Adrenal gland (tissue), 19 donors: ENCODE measurements at places on chromosomes 11 and 22. TPM values are rescaled to one million over a fixed set of nuclear protein-coding genes. Genes with fewer than 3 reads are reported as not detected.

Gene CASP5
- total RNA-seq: 0.97 TPM

Gene HTR3A
- not detected for total RNA-seq

Gene ZNF280B
- 4.9 TPM for total RNA-seq

Gene GAL3ST3
- total RNA-seq: not detected

Gene TMEM151A
- 0.17 TPM for total RNA-seq

Gene APOBEC3G
- total RNA-seq: 26.1 TPM

Gene RAB30
- 38.2 TPM for total RNA-seq

Gene GRIK4
- total RNA-seq: 2.0 TPM

Gene STX3
- 43.2 TPM for total RNA-seq

Gene ELMOD1
- 0.39 TPM for total RNA-seq

Gene OR5B21
- not detected for total RNA-seq

Gene NXPE4
- not detected for total RNA-seq

Gene KCNE3
- total RNA-seq: 7.0 TPM

Gene PATE4
- not detected for total RNA-seq

Gene SLC22A6
- not detected for total RNA-seq

Gene BRSK2
- 0.72 TPM for total RNA-seq

Gene MMP3
- 0.14 TPM for total RNA-seq

Gene CRYBB1
- total RNA-seq: 1.8 TPM

Gene DAGLA
- 3.9 TPM for total RNA-seq

Gene OTOG
- total RNA-seq: not detected

Gene DMC1
- 2.1 TPM for total RNA-seq

Gene KCNK4
- not detected for total RNA-seq

Gene RTN4R
- 1.9 TPM for total RNA-seq

Gene UCP2
- 117 TPM for total RNA-seq

Gene SLC15A3
- 28.9 TPM for total RNA-seq

Gene HBG1
- 3.6 TPM for total RNA-seq

Gene P2RY6
- 0.33 TPM for total RNA-seq

Gene LRRC56
- 0.98 TPM for total RNA-seq

Gene CECR2
- total RNA-seq: 0.34 TPM

Gene ACRV1
- not detected for total RNA-seq

Gene IGSF22
- not detected for total RNA-seq

Gene KCNQ1OT1
- 0.84 TPM for total RNA-seq

Gene OMP
- total RNA-seq: not detected

Gene LGALS12
- total RNA-seq: 0.15 TPM

Gene AMPD3
- total RNA-seq: 45.6 TPM

Gene DCDC1
- total RNA-seq: 0.88 TPM

Gene CLCF1
- total RNA-seq: 2.9 TPM

Gene TSGA10IP
- not detected for total RNA-seq

Gene SNX32
- total RNA-seq: 1.2 TPM

Gene HSPB2
- not detected for total RNA-seq

Gene LDHAL6A
- total RNA-seq: not detected

Gene CD82
- 11.7 TPM for total RNA-seq

Gene ADM2
- not detected for total RNA-seq

Gene MRGPRF
- 2.9 TPM for total RNA-seq

Gene TMEM121B
- total RNA-seq: 1.5 TPM

Gene FDX1
- total RNA-seq: 919 TPM

Gene MCHR1
- 0.35 TPM for total RNA-seq

Gene GAL3ST1
- not detected for total RNA-seq

Gene COX8A
- total RNA-seq: 498 TPM

Gene TRIM66
- 8.8 TPM for total RNA-seq

Gene SLC22A12
- total RNA-seq: not detected

Gene RAC2
- 12.4 TPM for total RNA-seq
